ENCODE measurements at places on chromosomes 12 and 14.

DNA sequence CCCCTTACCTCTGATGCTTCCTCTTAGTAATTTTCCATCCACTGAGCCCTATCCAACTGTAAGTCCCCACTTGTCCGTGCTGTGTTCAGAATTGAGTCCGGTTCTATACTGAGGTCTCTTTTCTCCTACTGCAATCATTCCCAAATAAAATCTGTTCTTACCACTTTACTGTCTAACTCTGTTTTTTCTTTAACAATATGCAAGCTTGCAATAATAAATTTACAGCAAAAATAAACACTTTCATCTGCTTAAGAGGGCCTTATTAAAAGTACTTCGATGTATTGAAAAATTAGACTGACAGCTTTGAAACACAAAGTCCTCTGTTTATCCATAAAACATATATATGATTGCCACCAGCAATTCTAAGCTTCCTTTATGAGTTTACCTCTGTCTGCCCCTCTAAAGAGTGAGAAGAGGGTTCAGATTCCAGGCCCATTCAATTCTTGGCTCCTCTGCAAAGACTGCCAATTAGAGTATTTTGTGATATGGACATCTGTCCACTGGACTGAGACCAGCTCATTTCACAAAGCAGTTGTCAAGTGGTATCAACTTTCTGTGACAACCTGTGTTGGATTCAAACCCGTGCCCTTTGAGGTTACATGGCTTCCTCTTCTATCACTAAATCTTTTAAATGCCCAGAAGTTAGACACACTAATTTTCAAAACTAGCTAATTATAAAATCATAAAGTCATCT lies 39.9 kb upstream of the G2E3 start:
- DNase-seq: no peak

GRCh38 chr12:57005980-57006808 lies at the start of gene ZBTB39:
Gene ZBTB39, minus strand, starts transcription at chr12:57006546. Its CDS starts 1,629 bp downstream, at chr12:57004917.
- no peak for DNase-seq

DNA sequence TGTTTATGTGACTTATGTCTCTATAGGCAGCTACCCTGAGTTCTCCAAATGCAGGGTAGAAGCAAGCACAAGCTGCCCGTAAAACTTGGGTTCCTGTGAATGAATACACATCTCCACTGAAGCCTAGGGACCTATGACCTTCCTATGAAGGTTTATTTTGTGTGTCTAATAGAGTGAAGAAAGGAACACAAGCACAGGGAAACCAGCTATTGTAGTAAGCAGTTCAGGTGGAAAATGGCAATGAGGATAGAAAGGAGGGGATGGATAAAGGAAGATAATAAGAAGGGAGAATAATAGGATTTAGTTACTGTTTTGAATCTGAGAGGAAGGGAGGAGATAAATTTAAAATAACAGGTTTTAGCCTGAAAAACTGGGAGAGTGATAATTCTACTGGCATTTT lies 2.4 kb downstream of the PFKM start:
- DNase-seq: no peak

DNA sequence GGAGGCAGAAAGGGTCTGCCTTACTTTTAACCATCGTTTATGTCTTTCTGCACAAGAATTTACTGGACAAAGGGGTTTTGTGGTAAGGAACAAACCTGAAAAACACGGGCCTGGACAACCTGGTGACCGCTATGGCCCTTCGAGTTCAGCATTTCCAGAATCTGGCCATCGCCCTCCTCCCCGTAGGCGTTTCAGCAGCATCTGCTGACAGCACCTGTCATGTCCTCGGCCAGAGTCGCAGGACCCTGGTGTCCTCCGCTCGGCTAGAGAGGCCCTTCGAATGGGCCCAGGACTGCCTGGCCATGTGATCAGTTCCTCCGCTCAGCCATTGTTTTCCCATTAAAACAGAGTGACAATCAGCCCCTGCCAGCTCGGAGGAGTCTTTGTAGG lies 142.8 kb upstream of the FKBP4 start:
- no peak for DNase-seq

DNA sequence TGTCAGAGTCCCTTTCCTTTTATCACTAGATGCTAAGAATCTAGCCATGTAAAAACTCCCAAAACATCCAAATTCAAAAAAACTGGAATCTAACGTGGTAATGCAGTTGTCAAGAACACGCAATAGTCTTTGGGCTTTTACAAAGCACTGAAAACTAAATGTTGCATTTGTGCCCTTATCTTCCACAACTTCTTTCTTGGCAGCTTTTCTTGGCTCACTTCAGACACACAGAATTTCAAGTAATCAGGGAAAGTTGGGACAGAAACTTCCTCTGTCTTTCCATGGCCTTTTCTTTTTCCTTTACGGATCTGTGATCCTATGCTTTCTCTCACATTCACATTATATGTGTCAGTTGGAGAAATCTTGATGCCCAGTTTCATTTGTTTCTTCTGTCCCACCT lies 136.0 kb downstream of the CRADD start:
- no peak for DNase-seq

GRCh38 chr12:23174917-23175316 lies 549.9 kb downstream of the ETNK1 start:
- DNase-seq: no peak

DNA sequence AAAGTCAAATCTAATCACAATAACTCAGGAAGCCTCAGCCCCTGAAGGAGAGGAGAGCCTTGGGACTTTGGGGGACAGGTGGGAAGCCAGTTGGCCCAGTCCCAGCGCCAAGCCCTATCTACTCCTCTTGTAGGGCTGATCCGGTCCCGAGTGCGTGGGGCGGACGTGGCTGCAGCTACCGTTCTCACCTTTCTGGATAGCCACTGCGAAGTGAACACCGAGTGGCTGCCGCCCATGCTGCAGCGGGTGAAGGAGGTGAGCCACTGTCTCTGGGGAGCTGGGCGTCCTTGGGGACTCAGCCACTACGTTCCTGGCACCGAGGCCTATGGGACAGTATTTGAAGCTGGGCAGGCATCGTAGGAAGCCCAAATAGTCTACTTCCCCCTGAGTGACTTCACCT lies 68.4 kb downstream of the GALNT16 start:
- no peak for DNase-seq

DNA sequence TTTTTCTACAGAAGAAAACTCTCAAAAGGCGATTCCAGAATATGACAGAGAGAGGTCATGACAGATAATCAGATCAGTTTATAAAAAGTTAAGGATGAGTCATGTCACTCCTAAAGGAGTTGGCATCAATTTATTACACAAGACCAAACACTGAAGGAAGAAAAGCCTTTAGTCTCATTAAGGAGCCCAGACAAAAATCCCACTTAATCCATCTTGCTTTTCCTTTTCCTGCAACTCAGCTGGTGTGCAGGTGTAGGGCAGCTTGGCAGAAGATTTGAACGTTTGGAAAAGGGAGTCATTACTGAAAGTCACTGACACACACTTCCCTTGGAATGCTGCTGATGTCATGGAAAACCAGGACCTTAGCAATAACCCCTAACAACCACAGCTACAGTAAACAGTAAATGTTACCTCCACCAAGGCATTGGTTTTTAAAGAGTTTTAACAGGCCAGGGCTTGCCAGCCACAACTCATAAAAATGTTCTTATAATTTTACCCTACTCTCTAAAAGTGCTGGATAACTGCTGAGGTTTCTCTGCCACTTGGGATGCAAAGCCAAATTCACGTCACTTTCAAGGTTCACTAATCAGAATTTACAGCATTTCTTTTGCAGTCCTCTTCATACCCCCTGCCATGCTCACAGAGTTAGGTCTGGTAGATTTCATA lies 320.6 kb downstream of the RAD51B start:
- peak; percentile 99 for DNase-seq

- no peak for DNase-seq
Observed at GRCh38 chr12:119615518-119616475, 22.2 kb downstream of the TMEM233 start.

DNA sequence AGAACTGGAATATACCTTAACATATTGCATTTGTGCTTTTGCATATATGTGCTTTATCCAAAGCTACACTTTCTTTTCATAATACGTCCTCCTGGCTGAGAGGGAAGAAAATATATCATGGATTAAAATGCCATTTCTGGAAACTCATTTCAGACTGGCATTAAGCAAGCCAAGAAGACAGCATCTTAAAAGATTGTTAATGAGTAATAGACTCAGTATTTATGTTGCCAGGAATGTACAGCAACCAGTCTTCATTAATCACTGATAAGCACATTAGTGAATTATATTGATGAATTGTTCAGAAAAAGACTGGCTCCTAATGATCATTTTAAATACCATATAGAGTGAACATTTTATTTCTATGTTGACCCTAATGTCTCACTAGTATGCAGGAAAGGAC lies 134.9 kb upstream of the IFNG-AS1 start:
- peak; percentile 45 for DNase-seq

GRCh38 chr12:111224186-111225066 lies 144.5 kb downstream of the PHETA1 start:
- DNase-seq: no peak

- DNase-seq: peak; percentile 76
Observed at GRCh38 chr14:63897721-63898163, 44.9 kb downstream of the SYNE2 start.

GRCh38 chr12:13801543-13801942 lies 179.9 kb downstream of the GRIN2B start:
- no peak for DNase-seq

- no peak for DNase-seq
Observed at GRCh38 chr14:56199982-56200577, 81.9 kb downstream of the PELI2 start.

- no peak for DNase-seq
Observed at GRCh38 chr14:61438497-61438859, 117.1 kb downstream of the PRKCH start.

DNA sequence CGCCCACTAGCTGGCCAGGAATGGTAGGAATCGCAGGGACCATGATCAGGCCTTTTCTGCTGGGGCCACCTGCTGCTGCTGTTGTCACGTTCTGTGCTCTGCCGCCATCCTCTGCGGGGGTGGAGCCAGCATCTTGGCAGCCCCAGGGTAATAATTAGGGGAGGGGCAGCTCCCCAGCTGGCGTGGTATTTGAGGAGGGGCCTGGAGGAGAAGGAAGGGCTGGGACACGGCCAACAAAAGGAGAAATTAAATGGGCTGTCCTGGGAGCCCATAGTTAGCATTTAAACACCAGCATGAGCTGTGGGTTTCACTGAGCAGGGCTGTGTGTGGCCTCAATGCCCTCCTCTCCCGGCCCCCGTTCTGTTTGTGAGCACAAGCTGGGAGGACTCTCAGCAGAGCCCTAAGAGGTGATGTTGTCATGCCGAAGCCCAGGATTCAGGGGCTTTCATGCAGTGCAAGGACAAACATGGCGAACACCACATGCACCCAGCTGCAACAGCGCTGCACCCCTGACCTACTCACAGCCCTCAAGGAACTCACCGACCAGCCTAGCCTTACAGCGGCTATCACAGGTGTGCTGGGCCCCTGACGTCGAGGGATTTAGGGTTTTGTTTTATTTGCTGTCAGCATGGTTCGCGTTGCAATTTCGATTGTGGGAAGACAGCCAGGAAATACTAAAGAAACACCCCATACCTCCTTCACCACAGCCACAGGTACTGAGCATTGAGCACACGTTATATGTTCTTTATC lies 324.3 kb downstream of the CACNA1C start:
- no peak for DNase-seq

DNA sequence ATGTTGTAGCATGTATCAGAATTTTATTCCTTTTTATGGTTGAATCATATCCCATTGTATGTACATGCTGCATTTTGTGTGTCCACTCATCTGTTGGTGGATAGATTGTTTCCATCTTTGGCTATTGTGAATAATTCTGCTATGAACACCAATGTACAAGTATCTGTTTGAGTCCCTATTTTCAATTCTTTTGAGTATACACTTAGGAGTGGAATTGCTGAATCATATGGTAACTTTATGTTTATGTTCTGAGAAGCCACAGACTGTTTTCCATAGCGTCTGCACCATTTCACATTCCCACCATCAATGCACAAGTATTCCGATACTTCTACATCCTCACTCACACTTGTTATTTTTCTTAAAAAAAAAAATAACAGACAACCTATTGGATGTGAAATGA lies 91.5 kb downstream of the ARF6 start:
- no peak for DNase-seq

DNA sequence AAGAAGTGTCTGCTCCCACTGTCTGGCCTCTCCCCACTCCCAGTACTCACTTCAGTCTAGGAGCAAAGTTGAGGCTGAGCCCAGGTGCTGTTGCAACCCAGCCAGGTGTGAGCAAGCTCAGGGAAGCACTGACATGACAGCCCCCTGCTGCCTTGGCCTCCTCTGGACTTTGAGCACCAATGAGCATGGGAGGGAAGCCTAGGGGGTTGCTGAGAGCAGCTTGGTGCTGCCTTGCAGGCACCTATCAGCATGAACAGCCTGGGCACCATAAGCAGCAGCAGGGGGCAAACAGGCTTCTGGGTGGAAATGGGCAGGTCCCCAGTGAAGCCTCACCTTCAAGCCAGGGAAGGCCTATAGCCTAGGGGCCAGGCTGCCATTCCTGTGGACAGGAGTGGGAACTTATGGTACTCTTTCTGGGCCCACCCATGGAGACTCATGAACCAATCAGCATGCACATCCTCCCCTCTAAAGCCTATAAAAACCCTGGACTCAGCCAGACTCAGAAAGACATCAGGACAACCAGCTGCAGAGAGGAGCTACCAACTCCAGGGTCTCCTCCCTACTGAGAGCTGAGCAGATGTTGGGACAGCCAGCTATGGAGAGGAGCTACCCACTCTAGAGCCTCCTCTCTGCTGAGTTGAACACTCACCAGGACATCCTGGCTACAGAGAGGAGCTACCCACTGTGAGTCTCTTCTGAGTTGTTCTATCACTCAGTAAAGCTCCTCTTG lies 49.3 kb downstream of the EGLN3 start:
- no peak for DNase-seq

- no peak for DNase-seq
Observed at GRCh38 chr12:5567016-5567725, 135.3 kb downstream of the NTF3 start.

DNA sequence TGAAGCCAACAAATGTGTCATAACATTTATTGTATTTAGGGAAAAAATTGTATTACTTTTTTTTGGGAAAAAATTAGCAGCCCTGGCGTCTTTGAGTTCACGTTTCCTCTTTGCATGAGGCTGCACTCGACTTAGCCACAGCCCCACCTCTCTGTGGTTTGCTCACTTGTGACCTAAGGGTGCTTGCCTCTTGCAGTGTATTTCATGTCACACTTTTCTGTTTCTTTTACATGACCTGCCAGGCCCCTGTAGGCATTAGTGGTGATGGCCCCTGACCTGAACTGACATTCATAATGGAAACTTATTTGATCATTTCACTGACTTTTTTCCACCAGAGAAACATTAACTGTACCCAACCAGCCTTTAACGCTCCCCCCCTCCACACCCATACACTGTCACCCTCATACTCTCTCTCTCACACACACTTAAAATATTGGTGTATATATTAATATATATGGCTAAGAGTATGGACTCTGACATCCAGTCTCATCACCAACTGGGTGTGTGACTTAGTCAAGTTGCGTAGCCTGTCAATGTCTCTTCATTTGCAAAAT lies 122.9 kb downstream of the PRKCH start:
- DNase-seq: no peak
